Heart left ventricle (tissue), 16 donors: ENCODE measurements at places on chromosomes 7 and 10.

DNA sequence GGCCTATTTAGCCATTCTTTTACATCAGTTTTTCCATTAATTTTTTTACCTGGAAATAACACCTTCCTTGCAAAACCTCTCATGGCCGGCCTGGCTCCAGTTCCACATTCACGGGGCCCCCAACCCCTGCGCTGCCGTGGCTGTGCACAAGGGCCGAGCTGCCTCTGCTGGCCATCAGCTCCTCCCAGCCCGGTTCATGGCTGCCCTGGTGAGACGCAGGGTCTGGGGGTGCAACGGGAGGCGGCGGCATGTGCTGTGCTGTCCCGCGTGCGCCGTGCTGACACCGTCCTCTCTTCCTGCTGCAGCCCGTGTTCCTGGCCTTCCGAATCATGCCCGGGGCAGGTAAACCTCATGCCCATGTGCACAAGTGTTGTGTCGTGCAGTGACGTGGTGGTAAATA, 4.4 kb downstream of the NKX6-2 start:
- DNase-seq, result no peak

DNA sequence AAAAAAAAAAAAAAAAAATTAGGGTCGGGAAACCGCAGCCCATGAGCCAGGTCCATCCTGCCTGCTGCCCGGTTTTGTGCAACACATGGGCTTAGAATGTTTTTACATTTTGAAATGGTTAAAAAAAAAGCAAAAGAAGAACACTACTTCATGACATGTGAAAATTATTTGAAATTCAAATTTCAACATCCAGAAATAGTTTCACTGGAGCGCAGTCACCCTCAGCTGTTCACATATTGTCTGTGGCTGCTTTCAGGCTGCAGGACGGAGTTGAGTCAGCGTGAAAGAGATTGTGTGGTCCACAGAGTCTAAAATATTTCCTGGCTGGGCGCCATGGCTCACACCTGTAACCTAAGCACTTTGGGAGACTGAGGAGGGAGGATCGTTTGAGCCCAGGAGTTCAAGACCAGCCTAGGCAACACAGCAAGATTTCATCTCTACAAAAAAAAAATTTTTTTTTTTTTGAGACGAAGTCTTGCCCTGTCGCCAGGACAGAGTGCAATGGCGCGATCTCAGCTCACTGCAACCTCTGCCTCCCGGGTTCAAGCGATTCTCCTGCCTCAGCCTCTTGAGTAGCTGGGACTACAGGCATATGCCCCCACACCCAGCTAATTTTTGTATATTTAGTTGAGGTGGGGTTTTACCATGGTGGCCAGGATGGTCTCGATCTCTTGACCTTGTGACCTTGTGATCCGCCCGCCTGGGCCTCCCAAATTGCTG, 63.9 kb upstream of the ECHDC3 start:
- DNase-seq, result no peak

DNA sequence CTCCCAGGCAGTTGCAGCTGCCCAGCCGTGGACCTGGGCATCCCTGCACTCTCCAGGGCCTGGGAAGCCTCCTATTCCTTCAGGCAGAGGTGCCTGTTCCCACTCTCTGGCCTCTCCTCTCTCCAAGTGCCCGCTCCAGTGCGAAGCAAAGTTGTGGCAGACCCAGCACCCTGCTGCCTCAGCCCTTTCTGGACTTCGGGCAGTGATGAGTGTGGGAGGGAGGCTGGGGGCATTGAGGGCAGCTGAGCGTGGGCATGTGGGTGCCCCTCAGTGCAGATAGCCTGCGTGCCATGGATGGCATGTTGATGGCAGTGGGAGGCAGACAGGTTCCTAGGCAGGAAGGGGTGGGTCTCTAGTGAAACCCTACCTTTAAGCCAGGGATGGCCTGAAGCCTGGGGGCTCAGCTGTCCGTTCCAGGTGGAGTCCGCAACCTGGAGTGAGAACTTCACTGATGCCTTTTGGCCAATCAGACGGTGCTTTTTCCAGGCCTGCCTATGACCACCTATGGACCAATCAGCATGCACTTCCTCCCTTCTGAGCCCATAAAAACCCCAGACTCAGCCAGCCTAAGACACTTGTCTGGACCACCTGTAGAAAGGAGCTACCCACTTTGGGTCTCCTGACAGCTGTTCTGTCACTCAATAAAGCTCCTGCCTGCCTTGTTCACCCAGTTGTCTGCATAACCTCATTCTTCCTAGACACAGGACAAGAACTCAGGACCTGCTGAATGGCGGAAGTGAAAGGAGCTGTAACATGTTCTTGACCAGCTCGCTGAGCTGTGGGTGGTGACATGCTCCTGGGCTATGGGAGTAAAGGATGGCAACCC, 26.1 kb downstream of the SVIL start:
- no peak for DNase-seq

DNA sequence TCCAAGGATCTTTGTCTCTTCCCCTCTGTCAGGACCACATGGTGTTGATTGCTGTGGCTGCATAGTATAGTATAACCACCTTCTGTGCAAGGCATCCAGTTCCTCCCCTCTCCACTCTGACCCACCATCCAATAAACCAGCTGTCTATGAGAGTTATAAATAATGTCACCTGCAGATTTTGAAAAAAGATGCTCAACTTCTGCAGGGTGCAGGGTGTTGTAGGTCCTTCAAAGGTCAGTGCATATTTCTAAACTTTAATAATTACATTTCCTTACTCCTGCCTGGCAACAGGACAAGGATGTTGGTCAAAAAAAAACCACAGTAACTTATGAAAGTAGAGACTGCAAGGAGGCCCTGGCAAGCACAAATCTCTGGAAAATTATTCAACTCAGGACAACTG, 166.2 kb downstream of the PKD1L1 start:
- no peak for DNase-seq

GRCh38 chr10:132273966-132274365, 33.8 kb downstream of the STK32C start:
- no peak for DNase-seq

DNA sequence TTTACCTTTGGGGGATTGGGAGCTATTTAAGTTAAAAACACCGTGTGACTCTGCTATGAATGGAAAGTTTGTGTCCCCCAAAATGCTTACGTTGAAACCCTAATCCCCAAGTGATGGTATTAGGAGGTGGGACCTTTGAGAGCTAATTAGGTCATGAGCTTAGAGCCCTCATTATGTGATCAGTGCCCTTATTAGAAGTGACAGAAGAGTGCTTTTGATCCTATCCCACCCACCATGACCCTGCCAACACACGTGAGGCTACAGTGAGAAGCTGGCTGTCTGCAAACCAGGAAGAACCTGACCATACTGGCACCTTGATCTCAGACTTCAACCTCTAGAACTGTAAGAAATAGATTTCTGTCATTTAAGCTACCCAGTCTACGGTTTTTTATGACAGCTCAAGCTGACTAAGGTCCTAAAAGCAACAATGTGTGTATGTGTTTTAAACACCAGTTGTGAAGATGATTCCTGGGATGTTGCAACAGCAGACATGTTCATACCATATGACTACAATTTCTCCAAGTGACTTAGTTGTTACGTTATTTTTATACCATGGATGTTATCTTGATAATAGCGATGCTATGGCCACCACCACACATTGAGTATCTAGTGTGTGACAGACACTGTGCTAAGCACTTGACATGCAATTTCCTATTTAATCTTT, 124.4 kb downstream of the PIP4K2A start:
- no peak for DNase-seq

GRCh38 chr10:46006219-46006618, 24.2 kb downstream of the NCOA4 start:
- DNase-seq, result no peak

GRCh38 chr10:133154996-133155778, 4.8 kb upstream of the KNDC1 start:
- peak; percentile 24 for DNase-seq

DNA sequence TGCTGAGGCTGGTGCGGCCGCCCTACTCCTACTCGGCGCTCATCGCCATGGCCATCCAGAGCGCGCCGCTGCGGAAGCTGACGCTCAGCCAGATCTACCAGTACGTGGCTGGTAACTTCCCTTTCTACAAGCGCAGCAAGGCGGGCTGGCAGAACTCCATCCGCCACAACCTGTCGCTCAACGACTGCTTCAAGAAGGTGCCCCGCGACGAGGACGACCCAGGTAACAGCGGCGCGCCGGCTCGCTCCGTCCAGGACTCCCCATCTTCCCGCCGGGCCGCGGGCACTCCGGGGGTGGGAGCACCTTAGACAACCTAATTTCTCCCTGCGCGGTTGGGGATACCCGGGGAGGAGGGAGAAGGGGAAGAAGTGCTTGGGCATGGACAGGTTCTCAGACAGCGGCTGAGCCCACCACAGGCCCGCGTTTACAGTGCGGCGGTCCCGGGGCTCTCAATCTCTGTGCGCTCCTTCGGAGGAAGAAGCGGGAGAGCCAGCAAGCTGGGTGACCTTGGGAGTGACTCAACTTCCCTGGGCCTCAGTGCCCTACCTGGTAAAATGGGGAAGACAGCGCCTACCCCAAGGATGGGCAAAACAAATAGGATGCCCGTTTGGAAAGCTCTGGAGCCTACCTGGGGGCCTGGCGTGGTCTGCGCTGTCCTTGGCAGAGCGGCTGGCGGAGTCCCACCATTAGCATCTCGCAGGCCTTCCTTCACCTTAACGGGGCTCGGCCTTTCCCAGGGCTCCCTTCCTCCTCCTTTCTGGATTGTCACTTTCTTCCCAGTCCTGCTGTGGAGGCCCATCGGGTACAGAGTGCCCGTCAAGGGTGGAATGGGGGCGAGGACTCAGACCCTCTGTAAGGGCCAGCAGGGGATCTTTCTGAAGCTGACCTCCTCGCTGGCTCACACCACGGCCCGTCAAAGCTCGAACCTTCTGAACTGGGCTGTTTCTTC, 852 bp downstream of the FOXI2 start:
- DNase-seq, result no peak

DNA sequence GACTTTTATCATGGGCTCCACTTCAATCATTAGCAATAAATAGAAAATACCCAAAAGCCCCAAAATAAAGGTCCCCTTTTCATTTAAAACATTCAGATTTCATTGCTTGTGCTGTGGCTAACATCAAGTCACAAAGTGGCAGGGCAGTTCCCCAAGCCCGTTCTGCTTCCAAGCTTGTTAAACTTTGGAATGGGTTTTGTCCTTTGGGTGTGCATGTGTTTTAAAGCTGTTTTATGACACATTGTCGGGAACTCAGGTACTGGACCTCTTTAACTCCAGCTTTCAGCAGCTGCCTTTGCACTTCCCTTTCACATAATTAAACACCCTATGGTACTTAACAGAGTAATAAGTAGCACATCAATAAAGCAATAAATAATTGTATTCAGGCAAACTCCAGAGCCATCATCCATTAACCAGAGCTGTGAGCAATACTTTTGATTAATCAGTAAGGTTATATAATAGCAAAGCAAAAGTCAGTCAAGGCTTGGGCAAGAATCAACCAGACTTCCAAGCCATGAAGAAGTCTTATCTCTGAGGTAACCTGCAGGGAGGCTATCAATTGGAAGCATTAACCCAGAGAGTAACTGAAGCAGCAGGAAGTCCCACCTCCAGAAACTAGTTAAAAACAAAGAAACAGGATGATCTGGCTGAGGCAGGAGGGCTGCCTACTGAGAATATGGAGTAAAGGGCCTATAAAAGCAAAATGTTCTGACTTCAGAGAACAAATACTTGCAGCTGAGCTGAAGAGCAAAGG, 56.1 kb upstream of the ARID5B start:
- no peak for DNase-seq

DNA sequence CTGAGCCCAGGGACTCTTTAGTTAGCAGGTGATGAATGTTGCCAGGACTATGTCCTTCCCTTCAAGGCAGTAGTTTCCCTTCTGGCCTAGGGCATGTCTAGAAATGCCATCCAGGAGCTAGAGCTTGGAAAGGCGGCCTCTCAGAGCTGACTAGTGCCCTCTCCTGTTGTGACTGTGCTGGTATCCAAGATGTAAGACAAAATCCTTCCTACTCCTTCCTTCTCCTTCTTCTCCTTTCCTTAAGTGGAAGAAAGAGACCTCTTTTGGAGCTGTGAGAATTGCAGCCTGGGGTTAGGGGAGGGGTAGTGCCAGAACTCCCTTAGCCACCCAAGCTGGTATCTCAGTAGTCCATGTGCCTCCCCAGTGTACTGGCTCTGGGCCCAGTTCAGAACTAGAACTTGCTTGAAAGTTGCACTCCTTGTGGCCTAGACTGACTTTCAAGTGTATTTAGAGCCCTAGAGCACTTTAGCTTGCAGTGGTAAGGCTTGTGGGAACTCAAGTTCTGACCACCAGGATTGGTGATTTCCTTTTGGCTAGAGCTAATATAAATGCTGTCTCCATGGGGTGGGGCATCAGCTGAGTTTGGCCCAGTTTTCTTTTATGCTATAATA, 118.8 kb downstream of the NPSR1 start:
- no peak for DNase-seq

- DNase-seq, result no peak
Measured at GRCh38 chr10:124008187-124008586, 85.2 kb downstream of the CHST15 start.

- no peak for DNase-seq
Measured at GRCh38 chr10:132880128-132880981, 62.0 kb downstream of the CFAP46 start.
